ENCODE measurements at places on chromosomes 3 and 15.
A peak's percentile ranks its signal among the peaks of the same experiment; 100 is the strongest.

DNA sequence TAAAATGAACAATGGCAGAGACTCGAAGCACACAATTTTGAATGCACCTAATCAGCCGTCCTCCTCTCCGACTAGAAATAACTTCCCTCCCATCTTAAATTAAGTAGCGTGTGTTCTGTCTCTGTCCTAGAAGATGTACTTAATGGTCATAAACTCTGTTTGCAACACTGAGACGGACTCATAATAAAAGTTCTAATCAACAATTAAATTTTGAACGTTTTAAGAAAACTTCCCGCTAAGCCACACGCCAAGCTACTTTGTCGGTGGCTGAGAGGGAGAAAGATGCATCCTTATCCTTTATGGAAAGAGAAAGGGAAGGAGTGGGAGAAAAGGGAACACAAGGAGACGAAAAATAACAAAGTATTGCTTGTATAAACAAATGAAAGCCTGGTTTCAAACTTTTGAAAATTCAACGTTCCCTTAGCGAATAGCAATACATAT lies 989 bp downstream of the GNB4 start:
- no peak for DNase-seq

GRCh38 chr15:92020804-92021203 lies 167.3 kb downstream of the SLCO3A1 start:
- DNase-seq: no peak

GRCh38 chr3:188212308-188212969 lies 58.5 kb downstream of the LPP start:
- no peak for DNase-seq

DNA sequence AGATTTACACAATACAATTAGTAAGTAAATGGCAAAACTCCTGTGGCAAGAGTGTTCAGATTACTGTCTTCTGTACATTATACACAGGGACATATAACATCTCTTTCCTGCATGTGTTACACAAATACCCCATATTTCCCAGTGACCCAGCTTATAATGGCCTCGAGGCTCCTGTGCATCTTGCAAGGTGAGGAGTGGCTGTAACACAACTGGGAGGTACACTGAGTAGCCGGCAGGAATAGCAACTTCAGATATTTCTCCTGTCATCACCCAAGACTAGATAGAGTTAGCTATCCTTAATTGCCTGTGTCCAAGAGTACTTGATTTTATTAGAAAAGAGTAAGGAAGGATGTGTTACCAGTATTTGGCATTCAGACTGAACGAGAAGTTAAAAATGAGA lies 5.6 kb downstream of the GMPS start:
- DNase-seq: no peak

DNA sequence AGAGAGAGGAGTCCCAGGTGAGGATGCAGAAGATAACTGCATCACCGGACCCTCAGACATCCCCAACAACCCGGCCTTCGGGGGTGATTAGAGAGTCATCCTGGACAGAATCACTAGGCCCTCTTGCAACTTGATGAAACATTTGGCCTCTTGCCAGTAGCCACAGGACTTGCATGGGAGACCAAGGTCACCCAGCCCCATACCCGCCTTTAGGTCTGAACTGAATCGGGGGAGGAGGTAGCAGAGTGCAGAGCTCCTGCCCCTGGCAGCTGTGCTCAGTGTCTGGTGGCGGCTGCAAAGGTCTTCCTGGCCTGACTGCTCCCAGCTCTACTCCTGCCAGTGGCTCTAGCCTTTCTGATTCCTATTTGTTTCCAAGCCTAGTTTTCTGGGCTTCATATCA lies 12.4 kb downstream of the PIF1 start:
- no peak for DNase-seq

GRCh38 chr3:175988401-175988800 lies 1129.3 kb downstream of the NAALADL2 start:
- DNase-seq: no peak

DNA sequence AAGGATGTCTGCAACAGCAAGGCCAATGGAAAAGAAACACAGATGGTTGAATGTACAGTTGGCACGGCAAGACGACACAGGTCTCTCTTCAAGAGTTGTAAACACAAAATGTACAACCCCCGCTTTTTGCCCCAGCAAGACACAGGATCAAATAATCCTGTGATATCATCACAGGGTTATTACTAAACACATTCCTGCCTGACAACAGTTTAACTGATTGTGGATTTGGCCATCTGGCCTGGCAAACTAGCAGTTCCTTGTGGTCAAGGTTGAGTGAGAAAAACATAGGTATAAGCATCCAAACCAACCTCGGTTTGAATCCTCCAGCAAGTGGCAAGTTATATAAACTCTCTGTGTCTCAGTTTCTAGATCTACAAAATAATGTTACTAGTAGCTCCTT lies 23.4 kb downstream of the PARP16 start:
- no peak for DNase-seq

DNA sequence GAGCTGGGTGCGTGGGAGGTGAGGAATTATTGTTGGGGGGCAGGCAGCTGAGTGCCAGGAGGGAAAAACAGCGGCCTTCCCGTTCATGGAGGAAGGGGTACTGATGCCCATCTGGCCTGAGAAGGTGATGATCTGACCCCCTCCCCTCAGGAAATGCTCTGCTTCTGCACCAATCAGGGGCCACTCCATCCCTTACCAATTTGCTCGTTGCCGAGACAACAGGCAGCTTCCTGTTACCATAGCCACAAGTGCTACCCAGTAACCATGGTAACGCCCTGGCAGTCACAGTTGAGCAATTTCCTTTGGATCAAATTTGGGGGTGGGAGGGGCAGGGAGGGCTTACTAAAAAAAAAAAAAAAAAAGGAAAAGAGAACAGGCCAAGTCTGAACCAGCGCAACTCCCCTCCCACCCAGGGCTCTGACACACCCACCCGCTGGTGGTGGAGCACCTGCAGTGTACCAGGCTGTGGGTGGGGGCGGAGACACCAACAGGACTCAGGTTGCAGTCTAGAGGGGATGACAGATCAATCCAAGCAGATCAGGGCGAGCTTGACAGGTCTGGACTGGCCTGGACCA lies 13.7 kb downstream of the CELF6 start:
- DNase-seq: no peak

- no peak for DNase-seq
Observed at GRCh38 chr3:163368168-163368567, 1710.1 kb downstream of the SI start.

DNA sequence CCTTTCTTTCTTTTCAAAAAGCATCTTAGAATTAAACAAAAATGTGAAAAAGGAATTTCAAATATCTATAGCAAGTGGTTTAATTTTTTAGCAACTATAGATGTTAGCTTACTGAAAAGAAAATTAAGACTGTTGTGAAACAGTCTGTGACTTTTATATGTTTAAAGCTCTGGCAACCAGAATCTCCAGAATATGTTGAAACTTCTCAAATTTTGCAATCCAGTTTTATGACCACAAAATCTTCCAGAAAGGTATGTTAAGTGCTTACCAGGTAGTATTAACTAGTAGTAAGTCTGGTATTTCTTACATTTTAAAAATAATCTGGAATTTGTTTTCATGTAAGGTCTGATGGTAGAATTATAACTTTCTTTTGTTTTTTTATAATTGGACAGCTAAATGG lies 235.0 kb downstream of the SLC9A9 start:
- DNase-seq: no peak

DNA sequence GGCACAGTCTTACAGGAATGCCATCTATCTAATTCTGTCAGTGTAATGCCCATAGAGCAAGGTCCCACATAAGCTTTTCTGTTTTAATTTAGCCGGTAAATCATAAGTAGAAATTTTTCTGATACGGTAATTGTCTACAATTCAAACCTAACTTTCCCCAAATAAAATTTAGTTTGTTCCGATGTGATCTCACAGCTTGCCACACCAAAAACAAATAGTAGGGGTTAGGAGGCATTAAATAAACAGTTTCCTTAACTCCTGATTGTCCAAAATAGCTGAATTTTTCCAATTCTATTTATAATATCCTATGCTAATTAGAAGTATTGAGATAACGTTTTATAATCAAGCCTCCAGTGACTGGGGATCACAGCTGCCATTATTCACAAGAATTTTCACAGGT lies 53.3 kb downstream of the TSC22D2 start:
- DNase-seq: no peak

GRCh38 chr3:125050488-125051090 lies 5.2 kb downstream of the HEG1 start:
- DNase-seq: no peak

GRCh38 chr3:94063496-94064119 lies 747 bp downstream of the NSUN3 start:
- DNase-seq: no peak

DNA sequence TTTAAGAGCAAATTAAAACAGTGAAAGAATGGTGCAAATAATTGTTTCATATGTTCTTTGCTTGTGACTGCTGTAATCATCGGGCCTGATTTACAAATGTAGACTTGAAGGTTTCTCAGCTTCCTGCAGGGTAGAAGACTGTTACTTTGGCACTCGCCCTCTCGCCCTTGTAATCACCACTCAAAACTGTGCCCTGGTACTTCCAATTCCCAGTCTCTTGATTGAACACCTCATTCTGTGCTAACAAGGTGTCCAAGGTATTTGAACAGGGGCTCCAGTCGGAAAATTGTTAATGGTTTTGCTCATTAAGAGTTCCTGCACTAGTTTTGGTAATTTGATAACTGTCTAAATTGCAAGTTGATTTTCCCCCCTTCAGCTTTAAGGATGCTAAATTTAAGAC lies 209.5 kb downstream of the ZIC1 start:
- no peak for DNase-seq

DNA sequence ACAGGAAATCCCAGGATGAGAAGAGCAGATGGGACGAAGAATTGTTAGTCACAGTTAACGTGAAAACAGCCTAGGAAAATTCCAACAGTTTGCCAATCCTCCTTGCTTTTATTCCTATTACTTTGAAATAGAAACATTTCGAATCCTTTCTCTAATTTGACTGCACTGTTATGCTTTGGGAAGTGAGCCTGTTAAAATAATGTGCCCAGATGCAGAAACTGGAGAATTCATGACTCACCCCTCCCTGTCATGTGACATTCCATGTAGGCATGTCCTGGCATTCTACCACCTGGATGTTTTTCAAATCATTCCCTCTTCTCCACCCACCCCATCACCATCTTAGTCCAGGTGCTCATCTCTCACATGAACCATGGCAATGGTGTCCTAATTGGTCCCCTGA lies 107.3 kb downstream of the MINAR1 start:
- no peak for DNase-seq

- DNase-seq: no peak
Observed at GRCh38 chr15:62894322-62895085, 148.0 kb upstream of the TPM1 start.

GRCh38 chr15:64343222-64343621 lies 12.8 kb downstream of the CSNK1G1 start:
- DNase-seq: no peak

DNA sequence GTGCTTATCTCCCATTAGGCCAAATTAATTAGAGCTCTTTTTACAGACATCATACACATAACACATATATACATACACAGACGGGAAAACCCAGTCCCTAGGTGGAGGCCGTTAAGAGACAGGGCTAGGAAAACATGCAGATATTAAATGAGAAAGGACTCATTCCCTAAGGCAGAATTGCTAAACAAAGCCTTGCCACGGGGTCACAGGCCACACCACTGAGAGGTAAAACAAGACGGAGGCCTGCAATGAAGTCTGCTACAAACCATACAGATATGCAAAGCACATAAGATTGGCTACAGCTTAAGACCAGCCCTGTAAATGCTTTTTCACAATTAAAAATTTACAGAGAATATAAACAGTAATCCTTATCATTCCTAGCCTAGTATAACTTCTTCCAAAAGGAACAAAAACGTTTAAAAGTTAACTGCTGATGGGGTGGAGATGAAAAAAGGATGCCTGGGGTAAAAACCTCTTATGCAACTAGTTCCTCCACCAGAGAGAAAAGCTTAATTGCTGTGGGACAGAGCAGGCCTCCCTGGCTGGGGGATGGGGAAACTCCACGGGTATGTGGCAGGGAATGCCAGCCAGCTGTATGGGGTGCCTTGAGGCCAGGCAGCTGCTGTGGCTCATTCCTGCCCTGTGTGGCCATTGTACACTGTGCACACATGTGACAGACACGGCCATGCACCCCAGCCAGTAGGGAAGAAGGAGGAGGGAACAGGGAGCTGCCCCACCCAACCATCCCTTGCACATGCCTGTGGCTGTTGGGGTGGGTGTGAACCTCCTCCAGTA lies 481.4 kb upstream of the LMCD1 start:
- DNase-seq: no peak

GRCh38 chr15:69265347-69265955 lies 33.3 kb upstream of the PAQR5 start:
- no peak for DNase-seq

DNA sequence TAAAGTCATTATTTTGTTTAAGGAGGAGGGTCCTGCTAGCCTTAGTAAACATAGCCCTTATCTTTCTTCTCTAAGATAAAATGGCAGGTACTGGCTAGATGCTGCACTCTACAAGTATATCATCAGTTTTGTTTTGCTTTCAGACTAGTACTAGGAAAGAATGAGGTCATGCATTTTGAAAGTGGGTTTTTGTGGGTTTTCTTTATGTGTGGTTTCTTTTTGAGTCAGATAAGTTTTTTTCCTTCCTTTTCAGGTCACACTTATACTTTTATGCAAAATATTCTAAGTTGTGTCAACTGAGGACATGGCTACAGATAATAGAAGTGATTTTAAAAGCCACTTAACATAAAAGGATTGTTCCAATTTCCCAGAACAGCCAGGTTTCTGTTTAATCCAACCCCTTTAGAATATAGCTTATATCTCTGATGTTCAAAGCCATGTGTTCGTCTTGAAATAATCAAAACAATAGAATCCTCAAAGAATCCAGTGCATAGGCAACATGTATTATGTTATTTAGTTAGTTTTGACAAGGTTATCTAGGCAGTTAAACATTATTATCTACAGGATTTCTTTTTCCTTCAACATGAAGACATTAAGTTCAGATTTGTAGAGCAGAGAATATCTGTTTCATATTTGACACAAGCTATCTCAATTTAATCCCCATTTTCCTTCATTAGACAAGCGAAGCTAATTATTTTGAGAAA lies 406.2 kb downstream of the RBMS3 start:
- DNase-seq: no peak

DNA sequence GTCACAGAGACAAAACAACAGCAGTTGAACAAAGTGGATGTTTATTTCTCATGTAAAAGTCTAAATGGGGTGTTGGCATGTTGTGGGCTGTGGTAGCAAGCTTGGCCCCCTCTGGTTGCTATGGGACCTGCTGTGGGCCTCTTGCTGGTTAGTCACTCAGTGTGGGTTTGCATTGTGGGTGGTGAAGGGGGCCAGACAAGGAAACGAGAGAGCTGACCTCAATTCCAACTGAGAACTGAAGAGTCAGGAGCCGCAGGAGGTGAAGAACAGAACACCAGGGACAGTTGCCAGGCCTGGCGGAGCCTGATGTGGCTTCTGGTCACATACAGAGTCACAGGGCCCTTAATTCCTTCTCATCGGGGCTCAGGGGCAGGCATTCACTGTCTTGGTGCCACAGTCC lies 1.9 kb upstream of the ADPGK start:
- DNase-seq: peak; percentile 13

DNA sequence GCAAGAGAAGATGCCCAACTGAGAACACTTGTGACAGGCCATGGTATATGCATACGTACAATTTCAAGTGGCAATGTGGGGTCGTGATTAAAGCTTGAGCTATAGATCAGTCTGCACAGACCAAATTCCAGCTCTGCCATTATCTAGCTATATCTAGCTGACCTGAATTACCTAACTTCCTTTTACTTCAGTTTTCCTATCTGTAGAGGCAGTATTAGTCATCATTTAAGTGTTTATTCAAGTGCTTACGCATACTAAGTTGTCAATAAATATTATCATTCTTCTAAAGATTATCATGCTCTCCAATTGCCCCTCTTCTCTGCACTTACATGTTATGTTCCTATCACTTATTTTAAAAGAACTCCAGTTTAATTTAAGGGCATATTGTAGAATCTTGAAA lies 87.9 kb downstream of the ARPP21 start:
- DNase-seq: no peak

- no peak for DNase-seq
Observed at GRCh38 chr3:81666502-81667121, 94.8 kb downstream of the GBE1 start.
